Cerebellar nuclear complex (tissue), 1 donor: ENCODE measurements at places on chromosomes 2 and 18.

DNA sequence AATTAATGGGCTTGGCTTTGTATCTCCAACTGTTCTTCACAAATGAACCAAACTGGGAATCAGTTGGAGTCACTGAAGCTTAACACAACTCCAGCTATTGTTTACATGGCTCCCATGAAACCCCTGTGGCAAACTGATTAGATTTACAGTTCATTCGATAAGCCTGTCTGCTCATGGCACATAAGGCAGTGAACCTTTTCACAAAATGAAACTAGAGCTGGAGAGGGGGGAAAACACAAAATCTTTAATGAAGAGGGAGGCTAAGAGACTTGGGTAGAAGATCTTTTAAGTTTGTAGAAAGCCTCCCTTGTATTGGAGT, 11.6 kb upstream of the ITGA6 start:
- no peak for DNase-seq

- no peak for DNase-seq
Measured at GRCh38 chr2:158394453-158394852, 62.1 kb downstream of the CCDC148 start.

DNA sequence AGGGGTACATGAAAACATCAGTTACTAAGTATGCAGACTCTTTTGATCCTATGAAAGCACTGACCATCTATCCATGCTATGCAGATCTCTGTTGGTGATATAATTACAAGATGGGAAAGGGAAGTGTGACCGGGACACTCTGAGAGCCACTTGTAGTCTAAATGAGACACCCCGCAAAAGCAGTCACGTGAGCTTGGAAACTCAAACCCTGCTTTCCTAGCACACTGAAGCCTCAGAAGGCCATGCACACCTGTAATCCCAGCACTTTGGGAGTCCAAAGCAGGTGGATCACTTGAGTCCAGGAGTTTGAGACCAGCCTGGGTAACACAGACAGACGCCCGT, 137.5 kb downstream of the INO80D start:
- no peak for DNase-seq

DNA sequence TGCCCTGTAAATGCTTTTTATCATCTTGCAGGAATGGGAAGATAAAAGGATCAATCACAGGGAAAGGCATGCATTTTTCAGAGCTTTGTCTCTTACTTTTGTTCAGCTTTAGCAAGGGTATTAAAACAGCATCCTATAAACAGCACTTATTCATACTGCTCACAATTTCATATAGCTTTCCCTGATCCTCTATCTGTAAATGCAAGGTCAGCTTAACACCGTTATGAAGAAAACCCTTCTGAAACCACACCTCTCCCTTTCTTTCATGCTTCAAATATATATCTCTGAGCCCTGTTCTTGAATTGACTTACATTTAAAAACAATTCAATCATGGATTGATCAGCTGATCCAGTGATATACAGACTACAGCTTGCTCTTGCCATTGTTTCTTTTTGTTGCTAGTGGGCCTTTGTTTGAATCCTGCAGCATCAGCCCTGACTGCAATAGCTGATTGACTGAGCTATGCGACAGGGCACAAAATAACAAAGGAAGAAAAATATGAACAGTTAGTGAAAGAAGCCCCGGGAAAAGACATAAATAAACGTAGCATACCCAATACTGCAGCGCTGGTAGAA, 795.5 kb upstream of the CDH2 start:
- no peak for DNase-seq

GRCh38 chr2:158665536-158666302, 129.4 kb upstream of the DAPL1 start:
- DNase-seq = no peak

GRCh38 chr2:69770193-69770702, 28.3 kb downstream of the ANXA4 start:
- no peak for DNase-seq

DNA sequence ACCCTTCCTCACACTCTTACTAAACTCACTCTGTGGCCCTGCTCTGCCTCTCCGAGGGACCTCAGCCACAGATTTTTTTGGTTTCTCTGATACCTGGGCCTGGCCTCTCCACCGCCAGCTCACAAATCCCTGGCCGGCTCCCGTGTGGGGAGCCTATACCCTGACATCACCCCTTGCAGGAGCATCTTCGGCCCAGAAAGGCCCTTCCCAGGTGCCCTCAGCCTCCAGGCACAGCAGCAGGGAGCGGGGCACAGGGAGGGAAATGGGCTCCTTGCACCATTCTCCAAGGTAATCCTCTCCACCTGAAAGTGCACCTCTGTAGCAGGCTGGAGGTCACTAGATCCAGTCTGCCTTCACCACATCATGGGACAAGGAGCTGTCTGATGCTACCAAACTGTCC, 43.2 kb downstream of the CRACDL start:
- DNase-seq = no peak

GRCh38 chr2:45643095-45643494, 8.4 kb upstream of the PRKCE start:
- no peak for DNase-seq

- no peak for DNase-seq
Measured at GRCh38 chr18:12027046-12027445, 45.7 kb downstream of the IMPA2 start.

- no peak for DNase-seq
Measured at GRCh38 chr2:469514-469913, 181.6 kb upstream of the ALKAL2 start.

GRCh38 chr18:35030277-35030989, 10.8 kb upstream of the MAPRE2 start:
- DNase-seq = no peak
